ENCODE measurements at places on chromosomes 3 and 15. TPM values are rescaled to one million over a fixed set of nuclear protein-coding genes. Genes with fewer than 3 reads are reported as not detected.

- peaks cover 24% of the 10 kb centered on the region for H3K27me3 ChIP-seq
- no peaks in the 10 kb centered on the region for H3K36me3 ChIP-seq
- DNase-seq, result no peak
- H3K4me3 ChIP-seq, result no peak overlapping the region
These were observed 12.0 kb downstream of the AMOTL2 start for GRCh38 chr3:134362221-134362620.

Gene POPDC2
- total RNA-seq, result 2.9 TPM

DNA sequence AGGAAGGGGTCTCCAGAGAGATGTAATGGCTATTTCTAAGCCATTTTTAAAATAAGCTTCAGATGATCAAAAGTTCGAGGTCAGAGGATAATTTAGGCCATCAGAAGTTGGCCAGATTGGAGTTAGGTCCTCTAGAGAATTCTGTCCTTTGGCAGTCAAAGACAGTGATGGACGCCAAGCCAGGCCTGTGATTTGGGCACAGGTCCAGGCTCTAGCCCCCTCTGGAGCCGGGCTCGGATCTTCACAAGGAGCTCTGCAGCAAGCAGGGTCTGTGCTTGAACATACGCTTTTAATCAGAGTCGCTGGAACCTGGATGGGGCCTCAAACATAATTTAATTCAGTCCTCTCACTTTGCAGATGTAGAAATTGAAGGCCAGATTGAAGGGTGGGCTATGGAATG, 151.4 kb upstream of the BCL6 start:
- no peak overlapping the region for H3K4me3 ChIP-seq
- no peaks in the 10 kb centered on the region for H3K4me1 ChIP-seq
- no peak overlapping the region for H3K27ac ChIP-seq
- no peak for DNase-seq
- H3K27me3 ChIP-seq, result no peaks in the 10 kb centered on the region
- H3K36me3 ChIP-seq, result peaks cover 2% of the 10 kb centered on the region

Gene MCF2L2
- 3.6 TPM for total RNA-seq

Gene PRKCD
- 19.9 TPM for total RNA-seq
